ENCODE measurements at places on chromosomes 11 and 22. TPM values are rescaled to one million over a fixed set of nuclear protein-coding genes. Genes with fewer than 3 reads are reported as not detected.

GRCh38 chr11:6475936-6476335 is 2.2 kb upstream of the TRIM3 start:
- DNase-seq = no peak

GRCh38 chr11:130611791-130612251 is 163.4 kb downstream of the ADAMTS15 start:
- no peak for DNase-seq

- DNase-seq = no peak
These were observed 40.3 kb downstream of the OR5B17 start for GRCh38 chr11:58318532-58318931.

DNA sequence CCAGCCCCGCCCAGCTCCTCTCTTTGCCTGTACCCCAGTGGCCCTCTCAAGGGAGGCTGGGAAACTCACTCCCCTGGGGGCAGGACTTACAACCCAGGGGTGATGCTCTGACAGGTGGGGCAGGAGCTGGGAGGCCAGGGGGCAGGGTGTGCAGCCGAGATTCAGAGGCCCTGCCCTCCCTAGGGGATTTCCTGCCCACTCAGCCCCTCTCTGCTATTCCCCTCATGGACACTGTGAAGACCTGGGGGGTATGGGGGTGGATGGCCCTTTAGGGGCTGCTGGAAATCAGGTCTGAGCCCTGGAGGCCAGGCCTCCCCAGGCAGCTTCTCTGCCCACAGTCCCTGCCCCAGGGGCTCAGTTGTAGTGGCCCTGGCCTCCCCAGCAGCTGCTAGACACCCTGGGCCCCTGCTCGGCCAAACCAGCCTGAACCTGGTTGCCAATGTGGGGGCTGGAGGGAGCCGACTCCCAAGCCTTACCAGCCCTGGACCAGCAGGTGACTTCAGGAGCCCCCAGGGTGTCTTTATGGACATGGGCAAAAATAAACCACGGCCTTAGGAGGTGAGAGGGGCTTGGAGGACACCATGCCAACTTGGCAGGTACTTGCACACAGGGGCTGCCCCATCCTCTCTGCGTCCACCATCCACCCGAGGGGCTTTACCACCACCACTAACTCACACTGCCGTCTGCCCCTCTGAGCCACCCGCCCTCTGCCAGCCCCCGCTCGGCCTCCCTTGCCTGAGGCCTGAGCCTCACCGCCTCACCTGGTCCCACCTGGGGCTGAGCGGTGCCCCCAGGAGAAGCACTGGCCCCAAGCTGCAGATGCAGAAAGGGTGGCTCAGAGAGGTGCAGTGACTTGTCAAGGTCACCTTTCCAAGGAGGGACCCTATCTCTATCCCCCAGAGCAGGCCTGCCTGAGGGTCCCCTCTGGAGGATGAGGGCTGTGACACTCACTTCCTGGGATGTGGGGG is 2.8 kb upstream of the PHLDA2 start:
- no peak for DNase-seq

Gene CEP126
- 6.7 TPM for polyA plus RNA-seq

DNA sequence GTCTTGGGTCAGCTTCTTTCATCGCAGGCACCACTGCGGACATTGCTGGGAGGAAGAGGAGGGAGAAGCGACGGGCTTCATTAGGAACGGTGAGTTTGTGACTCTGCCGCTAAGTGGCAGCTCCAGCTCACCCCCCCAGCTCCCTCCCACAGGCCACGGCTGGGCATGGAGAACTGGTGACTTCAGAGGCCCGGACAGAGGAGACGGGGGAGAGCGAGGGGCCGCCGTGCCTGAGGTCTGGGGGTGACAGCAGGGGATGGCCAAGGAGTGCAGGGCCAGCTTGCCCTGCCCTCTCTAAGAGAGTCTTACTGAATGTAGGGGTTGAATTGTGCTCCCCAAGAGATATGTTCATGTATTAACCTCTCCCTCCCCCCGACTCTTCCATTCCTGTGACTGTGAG is 13.9 kb upstream of the NFAM1 start:
- no peak for DNase-seq

Gene KDM4D
- 2.2 TPM for polyA plus RNA-seq

DNA sequence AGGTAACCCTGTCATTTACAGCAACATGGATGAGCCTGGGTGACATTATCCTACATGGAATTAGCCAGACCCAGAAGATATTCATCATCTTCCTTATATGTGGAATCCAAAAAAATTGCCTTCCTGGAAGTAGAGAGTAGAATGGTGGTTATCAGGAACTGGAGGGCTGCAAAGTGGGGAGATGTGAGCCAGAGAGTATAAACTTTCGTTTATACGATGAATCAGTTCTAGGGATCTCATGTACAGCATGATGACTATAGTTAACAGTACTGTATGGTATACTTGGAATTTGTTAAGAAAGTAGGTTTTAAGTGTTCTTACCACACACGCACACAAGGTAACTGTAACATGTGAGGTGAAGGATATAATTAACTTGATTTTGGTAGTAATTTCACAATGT is 79.1 kb downstream of the TBC1D22A start:
- no peak for DNase-seq

- no peak for DNase-seq
These were observed 3.2 kb downstream of the EHF start for GRCh38 chr11:34624069-34624468.

DNA sequence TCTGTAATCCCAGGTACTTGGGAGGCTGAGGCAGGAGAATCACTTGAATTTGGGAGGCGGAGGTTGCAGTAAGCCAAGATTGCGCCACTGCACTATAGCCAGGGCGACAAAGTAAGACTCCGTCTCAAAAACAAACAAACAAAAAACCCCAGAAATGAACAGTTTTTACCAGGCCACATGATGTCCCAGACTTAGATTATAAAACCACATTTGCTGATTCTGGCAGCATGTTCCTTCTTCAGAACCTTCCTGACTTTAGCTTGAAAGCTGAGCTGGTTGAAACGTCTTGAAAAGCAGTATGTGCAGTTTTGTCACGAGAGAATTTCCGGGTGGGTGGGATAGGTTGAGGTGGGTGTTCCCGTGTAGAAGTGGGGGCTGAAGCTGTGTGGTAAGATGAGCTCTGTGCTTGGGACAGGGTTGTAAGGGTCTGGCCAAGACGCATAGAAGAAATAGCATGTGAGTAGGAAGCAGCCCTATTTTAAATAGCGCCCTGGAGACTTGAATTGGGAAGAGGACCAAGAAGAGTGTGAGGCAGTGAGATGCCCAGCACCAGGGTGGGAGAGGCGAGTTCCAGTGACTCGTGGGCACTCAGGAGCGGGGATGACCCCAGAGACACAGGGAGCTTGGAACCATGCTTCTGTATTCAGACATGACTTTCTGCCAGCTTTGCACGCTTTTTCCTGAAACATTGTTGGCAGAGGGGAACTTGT is 7.6 kb downstream of the AP2A2 start:
- DNase-seq = no peak

Data from left kidney (tissue), 8 donors.